Foreskin fibroblast (primary cell): ENCODE measurements at places on chromosomes 4 and X.

DNA sequence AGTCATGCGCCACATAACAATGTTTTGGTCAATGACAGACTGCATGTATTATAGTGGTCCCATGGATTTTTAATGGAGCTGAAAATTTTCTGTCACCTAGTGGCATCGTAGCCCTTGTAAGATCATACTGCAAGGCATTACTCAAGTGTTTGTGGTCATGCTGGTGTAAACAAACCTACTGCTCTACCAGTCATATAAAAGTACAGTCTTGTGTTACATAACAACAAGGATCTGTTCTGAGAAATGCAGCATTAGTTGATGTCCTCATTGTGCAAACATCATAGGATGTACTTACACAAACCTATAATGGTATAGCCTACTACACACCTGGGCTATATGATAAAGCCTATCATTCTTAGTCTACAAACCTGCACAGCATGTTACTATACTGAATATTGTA, 34.6 kb downstream of the COX18 start:
- DNase-seq = no peak

- DNase-seq = no peak
Measured at GRCh38 chrX:149499766-149500165, 5.3 kb downstream of the IDS start.

- no peak for DNase-seq
Measured at GRCh38 chr4:91824773-91825172, 479.0 kb upstream of the GRID2 start.

DNA sequence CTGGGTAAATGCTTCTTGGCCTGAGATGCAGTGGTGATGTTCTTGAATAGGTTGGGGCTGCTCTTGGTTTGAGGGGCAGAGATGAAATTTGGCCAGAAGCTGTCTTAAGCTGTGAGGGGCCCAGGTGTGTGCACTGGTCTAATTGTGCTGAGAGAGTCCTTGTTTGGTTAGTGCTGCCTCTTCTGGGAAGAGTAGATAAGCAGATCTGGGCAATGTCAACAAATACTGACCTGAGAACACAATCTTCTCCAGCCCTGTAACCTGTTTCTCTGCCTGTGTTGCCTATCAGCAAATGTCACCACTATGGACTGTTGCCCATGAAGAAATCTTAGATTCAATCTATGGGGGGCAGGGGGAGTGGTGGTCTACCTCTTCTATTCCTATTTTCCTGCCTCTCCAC, 17.2 kb upstream of the USP27X start:
- no peak for DNase-seq

GRCh38 chr4:156547891-156548290, 423.7 kb downstream of the PDGFC start:
- DNase-seq = no peak
